ENCODE measurements at places on chromosomes 1 and 21. TPM values are rescaled to one million over a fixed set of nuclear protein-coding genes. Genes with fewer than 3 reads are reported as not detected.

GRCh38 chr1:207828485-207829158 is 76.8 kb downstream of the CD46 start:
- peak; percentile 65 for ATAC-seq

TMEM240 gene
- 18.1 TPM for total RNA-seq

- no peak for ATAC-seq
Measured at GRCh38 chr1:162316187-162316586, 60.5 kb downstream of the SPATA46 start.

- no peak for ATAC-seq
Measured at GRCh38 chr1:199242147-199242546, 603.3 kb downstream of the PTPRC start.

TMEM82 gene
- total RNA-seq = not detected

DNA sequence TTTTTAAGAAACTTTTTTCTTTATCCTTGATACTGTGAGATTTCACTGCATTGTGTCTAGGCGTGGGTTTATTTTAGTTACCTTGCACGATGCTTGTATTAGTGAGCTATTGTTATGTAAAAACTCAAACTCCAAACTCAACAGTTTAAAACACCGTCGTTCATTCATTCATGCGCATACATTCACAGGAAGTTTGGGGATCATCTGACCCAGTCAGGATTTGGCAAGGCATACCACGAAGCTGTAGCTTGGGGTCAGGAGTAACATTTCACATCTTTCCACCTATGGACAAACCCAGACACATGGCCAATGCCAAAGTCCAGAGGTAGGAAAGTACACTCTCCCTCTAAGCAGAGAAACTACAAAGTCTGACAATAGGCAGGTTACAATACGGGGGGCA is 324.6 kb upstream of the CHRM3 start:
- ATAC-seq = no peak

DNA sequence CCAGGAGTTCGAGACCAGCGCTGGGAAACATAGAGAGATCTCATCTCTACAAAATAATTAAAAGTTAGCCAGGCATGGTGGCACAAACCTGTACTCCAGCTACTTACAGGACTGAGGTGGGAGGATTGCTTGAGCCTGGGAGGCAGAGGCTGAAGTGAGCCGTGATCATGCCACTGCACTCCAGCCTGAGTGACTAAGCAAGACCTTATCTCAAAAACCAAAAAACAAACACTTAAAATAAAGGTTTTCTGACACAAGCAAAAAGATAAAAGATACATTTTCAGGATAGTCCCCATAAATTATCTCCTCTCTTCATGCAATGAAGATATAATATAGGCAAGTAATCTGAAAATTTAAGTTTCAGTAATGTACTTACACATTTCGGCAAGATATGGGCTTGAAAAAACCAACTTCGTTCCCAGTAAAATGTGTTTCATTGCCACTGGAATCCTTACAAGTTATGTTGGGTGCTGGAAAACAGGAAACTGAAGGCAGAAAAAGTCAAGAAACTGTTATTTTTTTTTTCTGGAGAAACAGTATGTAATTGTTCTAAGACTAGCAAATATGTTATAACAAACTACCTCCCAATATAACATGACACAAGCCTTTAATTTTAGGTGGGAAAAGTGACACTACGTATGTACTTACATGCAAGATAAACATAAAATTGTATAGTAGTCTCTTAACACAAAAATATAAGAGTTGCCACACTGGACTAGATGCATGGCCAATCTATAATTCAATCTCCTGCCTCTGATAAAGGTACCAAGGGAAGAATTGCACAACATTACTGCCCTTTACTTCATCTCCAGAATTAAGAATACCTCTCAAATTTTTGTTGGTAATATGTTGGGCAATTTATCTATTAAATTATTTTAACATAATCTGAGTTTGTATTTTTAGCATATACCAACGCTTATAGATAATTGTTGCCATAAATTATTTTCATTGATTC is 15.7 kb downstream of the TM2D1 start:
- ATAC-seq = no peak

- no peak for ATAC-seq
Measured at GRCh38 chr1:100606438-100606837, 68.5 kb downstream of the GPR88 start.

SLC1A7 gene
- not detected for total RNA-seq

- ATAC-seq = no peak
Measured at GRCh38 chr21:31875496-31876015, 2.7 kb downstream of the HUNK start.

- peak; percentile 65 for ATAC-seq
Measured at GRCh38 chr1:151594143-151594625, 17.7 kb upstream of the SNX27 start.

GRCh38 chr1:78672428-78672827 is 22.8 kb downstream of the IFI44 start:
- peak; percentile 38 for ATAC-seq

GRCh38 chr1:10494418-10494753 is 19.6 kb downstream of the PEX14 start:
- no peak for ATAC-seq

GRCh38 chr1:56589369-56589768 is 10.0 kb upstream of the PLPP3 start:
- no peak for ATAC-seq

OR2M3 gene
- total RNA-seq = not detected

DNA sequence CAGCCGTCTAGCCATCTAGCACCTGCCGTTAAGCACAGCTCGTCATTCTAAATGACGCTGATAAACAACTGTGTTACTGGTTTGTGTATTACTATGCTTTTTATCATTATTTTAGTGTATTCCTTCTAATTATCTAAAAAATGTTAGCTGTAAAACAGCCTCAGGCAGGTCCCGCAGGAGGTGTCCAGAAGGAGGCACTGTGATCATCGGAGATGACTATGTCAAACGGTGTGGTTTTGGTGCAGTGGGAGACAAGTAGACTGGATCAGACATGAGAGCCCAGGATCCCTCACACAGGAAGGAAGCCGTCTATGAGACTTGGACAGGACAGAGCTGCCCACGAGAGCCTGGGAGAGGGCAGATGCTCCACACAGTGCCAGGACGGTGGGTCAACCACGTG is 55.3 kb upstream of the COL6A1 start:
- ATAC-seq = no peak

GJA8 gene
- total RNA-seq = not detected

- ATAC-seq = no peak
Measured at GRCh38 chr1:119368554-119368953, at the start of gene HAO2. Gene HAO2, plus strand, starts transcription at chr1:119368785. Its CDS starts 12,301 bp downstream, at chr1:119381086.

- ATAC-seq = no peak
Measured at GRCh38 chr1:3148171-3148570, 79.2 kb downstream of the PRDM16 start.

ERO1B gene
- total RNA-seq = 8.1 TPM

GRCh38 chr1:51957618-51958017 is 32.9 kb downstream of the RAB3B start:
- no peak for ATAC-seq

DNA sequence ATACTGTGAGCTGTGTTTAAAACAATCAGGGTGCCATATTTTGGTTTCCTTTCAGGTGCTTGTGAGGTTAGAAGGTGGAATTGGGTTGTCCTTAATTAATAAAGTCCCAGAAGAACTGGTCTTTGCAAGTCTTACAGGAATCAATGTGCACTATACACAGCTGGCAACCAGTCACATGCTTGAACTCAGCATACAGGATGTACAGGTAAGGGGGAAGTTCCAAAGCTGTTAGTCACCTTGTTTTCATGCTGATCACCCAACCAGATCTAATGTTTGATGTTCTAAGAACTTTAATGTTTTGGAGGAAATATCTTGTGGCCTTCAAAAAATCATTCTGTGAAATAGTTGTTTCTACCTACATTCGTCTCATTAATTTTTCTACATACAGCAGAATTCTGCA is 156.3 kb downstream of the VPS13D start:
- no peak for ATAC-seq

PCP4L1 gene
- 1.6 TPM for total RNA-seq

- no peak for ATAC-seq
Measured at GRCh38 chr1:205856433-205856832, 6.5 kb upstream of the PM20D1 start.

GRCh38 chr1:202198366-202198724 is 4.7 kb downstream of the LGR6 start:
- ATAC-seq = no peak

LCE1B gene
- total RNA-seq = not detected

- ATAC-seq = no peak
Measured at GRCh38 chr1:228841632-228842031, 106.4 kb downstream of the RHOU start.

DNA sequence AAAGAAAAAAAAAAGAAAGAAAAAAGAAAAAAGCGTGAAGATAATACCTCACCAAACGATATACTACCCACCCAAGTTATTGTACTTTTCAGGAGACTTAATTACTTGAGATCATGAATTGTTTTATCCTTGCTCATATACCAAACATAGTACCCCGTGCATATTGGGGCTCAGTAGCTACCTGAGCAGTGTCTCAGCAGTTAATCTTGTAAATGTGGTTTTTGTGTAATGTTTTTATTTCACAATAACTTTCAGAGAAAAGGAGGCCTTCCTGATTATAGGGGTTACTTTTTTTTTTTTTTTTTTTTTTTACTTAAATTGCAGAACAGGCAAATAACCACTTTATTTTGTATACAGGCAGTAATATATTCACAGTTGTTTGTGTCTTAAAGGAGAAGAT is 80.3 kb downstream of the OSBPL9 start:
- ATAC-seq = no peak

- no peak for ATAC-seq
Measured at GRCh38 chr1:182295697-182296096, 95.9 kb downstream of the GLUL start.

GSTM2 gene
- total RNA-seq = 52.2 TPM

DNA sequence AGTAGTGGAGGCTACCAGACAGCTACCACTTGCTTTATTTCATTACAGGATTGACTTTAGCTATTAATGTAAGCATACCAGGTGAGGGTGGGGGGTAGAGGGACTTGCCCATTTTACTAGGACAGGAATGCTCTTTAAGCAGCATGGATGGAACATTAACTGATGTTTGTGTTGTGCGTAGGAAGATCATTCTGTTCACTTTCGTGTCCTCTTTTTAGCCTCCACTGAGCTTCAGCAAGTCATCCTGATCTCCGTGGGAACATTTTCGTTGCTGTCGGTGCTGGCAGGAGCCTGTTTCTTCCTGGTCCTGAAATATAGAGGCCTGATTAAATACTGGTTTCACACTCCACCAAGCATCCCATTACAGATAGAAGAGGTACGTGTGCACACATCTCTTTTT is 29.3 kb downstream of the IFNGR2 start:
- ATAC-seq = no peak

- no peak for ATAC-seq
Measured at GRCh38 chr1:230277201-230278025, 148.7 kb downstream of the PGBD5 start.

DNA sequence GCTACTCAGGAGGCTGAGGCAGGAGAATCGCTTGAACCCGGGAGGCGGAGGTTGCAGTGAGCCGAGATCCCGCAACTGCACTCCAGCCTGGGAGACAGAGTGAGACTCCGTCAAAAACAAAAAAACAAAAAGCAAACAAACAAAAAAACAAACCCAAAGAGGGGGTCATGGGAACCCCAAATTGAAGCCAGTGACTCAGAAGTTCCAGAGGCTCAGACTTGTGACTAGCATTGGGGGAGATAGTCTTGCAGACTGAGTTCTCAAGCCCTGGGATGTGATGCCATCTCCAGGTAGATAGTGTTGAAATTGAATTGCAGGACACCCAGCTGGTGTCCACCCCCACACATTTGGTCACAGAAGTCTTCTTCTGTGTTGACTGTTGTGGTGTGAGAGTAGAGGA is 24.9 kb upstream of the ENO1 start:
- no peak for ATAC-seq

DNA sequence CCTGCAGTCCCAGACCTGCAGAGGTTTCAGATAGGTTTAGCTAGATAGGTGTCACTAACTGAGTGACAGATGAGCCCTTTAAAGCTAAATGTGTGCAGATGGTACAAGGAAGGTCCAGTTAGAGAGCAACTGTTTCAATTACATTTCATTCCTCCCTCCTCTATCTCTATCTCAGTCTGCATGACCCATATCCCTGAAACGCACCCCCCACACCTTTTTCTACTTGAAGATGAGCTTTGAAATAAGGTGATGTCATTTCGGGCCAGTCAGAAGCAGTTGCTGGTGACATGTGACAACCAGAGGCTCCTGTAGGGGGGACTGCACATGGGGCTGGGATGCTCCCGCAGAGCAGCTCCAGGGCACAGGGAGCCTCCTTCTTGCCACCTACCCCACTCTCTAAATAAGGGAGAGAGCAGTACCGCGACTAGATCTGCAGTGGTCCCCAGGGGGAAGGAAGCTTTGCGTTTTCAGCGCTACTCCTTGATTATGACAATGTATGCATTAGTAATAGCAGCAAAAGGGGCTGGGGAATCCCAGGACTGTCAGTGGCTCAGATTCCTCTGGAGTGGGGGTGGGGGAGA is 4.3 kb downstream of the ATP8B2 start:
- no peak for ATAC-seq

DNA sequence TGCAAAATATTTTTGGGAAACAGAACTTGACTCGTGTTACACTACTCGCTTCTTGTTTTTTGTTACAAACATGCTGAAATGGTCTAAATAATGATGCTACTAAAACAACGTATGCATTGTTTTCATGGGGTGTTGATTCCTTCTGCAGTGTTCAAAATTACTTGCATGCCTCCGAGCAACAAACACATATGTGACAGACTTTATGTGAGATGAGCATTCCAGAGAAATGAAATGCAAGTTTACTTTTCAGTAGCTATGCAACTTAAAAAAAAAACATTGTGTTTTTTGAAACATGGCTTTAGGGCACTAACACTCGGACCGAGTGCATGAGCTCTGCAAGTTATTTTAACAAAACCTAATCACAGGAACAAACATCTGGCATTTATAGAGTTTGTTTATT is 84.8 kb downstream of the CAMTA1 start:
- no peak for ATAC-seq

- no peak for ATAC-seq
Measured at GRCh38 chr1:90384193-90384592, 332.9 kb downstream of the BARHL2 start.

GRCh38 chr1:22866868-22867267 is 105.8 kb downstream of the LACTBL1 start:
- ATAC-seq = no peak

DNA sequence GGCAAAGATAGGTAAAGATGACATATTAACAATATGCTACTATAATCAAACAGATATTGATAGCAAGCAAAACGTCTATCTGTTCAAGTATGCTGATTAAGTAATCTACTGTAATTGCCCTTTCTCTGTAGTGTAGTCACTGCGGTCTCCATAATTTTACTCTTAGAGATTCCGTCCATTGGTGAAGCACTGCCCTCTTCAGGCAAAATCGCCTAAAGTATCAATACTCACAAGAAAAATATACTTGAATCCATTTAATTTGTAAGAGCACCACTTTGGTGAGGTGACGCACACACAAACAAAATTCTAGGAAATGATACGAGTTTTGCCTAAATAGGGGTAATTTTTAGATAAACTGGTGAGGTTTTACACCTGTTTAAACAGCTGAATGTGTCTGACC is 434.6 kb upstream of the CHRM3 start:
- no peak for ATAC-seq

- ATAC-seq = no peak
Measured at GRCh38 chr1:110914676-110915075, 41.7 kb downstream of the CD53 start.

- no peak for ATAC-seq
Measured at GRCh38 chr1:28162151-28162550, 14.3 kb downstream of the PTAFR start.

GRCh38 chr1:66468722-66469121 is 65.2 kb upstream of the SGIP1 start:
- no peak for ATAC-seq
